ENCODE measurements at places on chromosomes 7 and 10. TPM values are rescaled to one million over a fixed set of nuclear protein-coding genes. Genes with fewer than 3 reads are reported as not detected.

GRCh38 chr7:12229046-12229445 is 18.0 kb downstream of the TMEM106B start:
- DNase-seq, result no peak

DNA sequence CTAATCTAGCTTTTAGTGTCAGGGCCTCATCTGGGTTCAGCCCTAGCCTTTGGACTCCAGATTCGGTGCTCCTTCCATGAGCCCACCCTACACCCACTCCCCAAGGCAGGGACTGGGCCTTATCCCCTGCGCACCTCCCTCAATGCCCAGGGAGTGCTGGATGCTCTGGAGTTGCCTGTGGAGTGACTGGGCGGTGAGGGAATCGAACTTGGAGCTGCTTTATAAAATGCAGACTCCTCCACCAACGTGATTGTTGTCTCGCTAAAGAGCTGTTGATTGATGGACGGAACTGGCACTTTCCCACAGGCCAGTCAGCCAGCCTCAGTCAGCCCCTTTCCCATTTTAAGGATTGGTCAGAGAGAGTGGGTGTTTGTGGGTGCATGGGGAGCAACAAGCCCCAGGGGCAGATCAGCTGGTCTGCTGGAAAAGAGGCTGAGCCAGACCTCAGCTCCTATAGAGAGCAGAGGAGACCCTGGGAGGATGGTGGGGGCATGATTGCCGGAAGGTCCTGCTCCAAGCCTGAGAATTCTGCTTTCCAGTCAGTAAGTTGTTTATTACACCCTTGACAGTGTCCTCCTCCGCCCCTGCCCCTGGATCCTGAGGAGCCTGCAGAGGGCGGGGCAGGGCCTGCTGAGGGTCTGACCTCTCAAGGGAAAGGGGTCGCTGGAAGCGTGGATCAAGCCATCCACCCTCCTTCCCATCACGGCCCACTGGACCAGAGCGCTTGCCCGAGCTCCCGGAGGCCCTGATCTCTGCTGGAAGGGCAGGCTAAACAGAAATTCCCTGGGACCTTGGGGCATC is 16.7 kb downstream of the UNC5B start:
- DNase-seq, result no peak

The GIMAP1 gene
- total RNA-seq, result 11.8 TPM

The WNT8B gene
- not detected for total RNA-seq

The OR2A1 gene
- total RNA-seq, result not detected
